Right renal cortex interstitium (tissue), 3 donors: ENCODE measurements at places on chromosomes 2 and 18.

GRCh38 chr2:73838889-73839534, 10.3 kb downstream of the STAMBP start:
- no peak for DNase-seq

- no peak for DNase-seq
Measured at GRCh38 chr18:36211612-36212065, 24.3 kb downstream of the MOCOS start.

GRCh38 chr2:1886405-1886992, 142.2 kb upstream of the PXDN start:
- peak; percentile 25 for DNase-seq

GRCh38 chr2:233114421-233114861, 54.3 kb downstream of the INPP5D start:
- DNase-seq: no peak

DNA sequence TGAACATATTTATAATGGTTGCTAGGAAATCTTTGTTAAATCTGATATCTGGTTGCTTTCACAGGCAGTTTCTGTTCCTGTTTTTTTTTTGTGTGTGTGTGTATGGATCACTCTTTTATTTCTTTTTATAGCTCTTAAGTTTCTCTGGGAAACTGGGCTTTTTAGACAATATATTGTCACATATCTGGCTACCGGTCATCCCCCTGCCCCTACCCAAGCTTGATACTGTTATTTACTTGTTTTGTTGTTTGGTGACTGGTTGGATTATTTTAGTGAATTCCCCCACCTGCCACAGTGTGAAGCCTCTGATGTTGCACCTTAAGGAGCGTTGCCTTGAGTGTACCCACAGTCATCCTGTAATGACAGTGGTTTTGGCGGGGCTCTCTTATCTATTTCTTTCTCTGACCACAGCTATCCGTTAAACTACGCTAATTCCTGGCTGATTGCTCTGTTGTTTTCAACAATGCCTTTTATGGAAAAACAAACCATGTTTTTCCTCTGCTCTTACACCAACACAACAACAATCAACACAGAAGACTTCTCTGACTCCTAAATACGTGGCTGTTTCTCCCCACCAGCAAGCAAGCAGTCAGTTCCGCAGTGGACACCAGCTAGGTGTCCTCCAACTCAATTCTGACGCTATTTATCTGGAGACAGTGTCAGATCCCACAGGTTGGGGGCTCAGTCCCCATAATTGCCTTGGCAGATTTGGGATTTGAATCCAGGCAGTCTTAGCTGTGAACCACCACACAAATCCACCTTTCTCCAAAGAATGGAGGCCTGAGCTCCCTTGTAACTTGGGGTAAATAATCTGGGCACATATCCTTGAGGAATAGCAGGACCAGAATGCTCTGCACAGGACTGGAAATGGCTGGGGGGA, 10.9 kb downstream of the GNLY start:
- no peak for DNase-seq

DNA sequence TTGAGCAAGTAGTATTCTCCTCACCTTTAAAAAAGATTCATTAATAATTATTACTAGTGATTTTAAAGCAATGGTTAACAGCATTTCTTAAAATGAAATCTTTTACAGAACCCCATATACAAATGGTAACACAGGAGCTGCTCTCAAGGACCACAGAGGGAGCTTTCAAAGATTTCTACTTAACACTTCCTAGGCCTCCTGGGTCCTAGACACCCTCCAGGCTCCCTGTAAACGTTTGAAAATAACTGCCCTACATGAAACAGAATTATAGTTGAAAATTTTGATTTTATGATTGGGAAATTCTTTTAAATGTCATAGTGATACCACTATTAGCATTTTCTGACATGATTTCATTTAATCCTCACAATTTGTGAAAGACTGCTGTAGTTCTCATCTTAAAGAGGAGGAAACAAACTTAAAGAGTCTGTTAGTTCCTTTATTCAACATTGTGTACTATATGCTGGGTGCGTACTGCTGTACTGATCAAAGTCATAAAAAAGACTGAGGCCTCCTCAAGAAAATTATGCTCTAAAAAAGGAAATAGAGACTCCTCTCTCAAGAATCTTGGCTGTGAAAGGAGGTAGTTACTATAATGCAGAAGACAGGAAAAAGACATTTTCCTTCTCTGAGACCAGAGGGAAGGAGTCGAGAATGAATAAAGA, 10.6 kb downstream of the CUL3 start:
- DNase-seq: no peak

DNA sequence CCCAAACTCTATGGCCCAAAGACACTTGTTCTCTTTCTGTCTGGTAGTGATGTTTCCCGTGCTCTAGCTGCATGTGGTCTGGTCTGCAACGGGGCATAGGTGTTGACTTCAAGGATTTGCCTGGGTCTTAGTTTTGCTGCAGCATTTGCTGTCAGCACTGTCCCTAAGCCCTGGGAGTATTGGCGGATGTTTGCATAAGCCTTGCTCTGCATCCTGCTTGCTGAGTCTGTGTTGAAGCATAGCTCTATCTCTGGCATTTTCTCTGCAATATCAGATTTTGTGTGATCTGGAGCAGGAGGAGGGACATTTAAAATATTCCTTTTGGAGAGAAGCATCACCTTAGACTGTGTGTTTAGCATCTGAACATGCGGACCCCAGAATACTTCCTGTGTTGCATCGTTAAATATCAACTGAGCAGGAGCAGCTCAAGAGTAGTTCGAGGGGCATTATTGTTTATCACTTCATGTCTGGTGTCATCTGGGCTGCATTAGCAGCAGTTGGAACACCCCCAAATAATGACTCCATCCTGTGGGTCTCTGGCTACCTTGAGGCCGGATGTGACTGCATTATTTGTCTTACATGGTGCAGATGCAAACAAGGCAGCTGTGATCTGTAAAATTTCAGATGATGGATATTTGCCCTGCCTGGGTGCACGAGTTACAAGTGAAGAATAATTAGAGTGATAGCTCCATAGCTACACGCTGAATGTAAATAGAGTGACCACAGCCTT, 231.7 kb downstream of the TRIB2 start:
- DNase-seq: no peak

GRCh38 chr2:111106706-111107105, 14.0 kb upstream of the BCL2L11 start:
- no peak for DNase-seq

DNA sequence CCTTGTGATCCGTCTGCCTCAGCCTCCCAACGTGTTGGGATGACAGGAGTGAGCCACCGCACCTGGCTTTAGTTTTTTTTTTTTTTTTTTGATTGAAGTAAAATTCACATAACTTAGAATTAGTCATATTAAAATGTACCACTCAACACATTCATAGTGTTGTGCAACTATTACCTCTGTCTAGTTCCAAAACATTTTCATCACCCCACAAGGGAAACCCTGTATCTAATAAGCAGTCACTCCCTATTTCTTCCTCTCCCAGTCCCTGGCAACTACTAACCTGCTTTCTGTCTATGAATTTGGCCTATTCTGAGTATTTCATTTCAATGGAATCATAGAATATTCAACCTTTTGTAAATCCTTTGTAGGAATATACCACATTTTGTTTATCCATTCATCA, 123.9 kb upstream of the FAM117B start:
- DNase-seq: no peak

DNA sequence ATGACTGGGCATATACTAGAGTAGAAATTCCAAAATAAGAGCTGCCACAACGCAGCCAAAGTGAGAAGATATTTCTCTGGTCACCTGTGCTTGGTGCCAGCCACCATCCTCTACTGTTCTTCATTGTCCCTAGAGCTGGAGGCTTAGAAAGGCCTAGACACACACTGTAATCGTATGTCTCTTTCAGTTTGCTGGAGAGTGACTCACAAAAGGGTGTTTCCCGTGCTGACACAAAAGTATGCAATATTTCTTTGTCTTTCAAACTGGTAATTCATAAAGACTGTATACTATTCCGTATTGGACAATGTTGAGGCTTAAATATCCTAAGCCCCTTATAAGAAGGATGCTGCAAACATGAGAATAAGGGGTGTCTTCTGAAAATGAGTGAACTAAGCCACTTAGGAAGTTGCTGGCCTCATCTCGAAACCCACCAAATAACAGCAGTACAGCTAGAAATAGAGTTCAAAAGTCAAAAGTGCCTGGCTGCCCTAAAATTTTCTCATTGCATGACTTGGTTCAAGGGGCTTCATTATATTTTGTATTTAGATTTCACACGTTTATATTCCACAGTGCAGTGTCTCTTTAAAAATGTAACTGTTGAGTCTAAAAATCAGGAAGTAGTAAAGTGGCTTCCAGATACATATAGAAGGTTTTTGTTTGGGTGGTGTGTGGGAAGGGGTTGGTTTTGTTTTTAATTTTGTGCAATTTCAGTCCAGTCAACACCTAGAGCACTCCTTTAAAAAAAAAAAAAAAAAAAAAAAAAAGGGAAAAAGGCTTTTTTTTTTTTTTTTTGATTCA, 601.1 kb downstream of the ARHGAP15 start:
- DNase-seq: no peak

GRCh38 chr18:58666176-58666575, 5.1 kb upstream of the MALT1 start:
- no peak for DNase-seq

- no peak for DNase-seq
Measured at GRCh38 chr2:81436256-81436655, 1131.7 kb upstream of the LRRTM1 start.

DNA sequence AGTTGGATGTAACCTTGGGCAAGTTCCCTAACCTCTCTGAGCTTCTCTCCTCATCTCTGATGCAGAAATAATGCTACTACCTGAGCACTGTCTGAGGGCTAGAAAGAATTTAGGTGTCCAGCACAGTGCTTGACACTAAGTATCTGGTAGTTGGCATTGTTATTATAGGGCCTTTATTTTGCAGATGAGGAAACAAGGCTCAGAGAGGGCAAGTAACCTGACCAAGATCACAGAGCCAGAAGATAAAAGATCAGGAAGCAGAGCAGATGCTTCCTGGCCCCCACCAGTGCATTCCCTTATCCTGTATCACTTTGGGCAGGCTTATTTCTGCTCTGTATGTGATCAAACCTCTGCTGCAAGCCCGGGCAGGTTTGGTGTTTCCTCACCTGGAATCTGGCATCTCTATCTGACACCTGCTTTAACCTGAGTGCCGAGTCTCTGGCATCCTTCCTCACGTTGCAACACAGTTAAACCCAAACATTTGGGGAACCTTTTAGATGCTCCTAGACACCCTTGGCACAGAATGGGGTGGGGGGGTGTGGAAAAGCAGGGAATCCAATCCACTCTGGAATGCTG, 69.9 kb downstream of the PLB1 start:
- DNase-seq: no peak

DNA sequence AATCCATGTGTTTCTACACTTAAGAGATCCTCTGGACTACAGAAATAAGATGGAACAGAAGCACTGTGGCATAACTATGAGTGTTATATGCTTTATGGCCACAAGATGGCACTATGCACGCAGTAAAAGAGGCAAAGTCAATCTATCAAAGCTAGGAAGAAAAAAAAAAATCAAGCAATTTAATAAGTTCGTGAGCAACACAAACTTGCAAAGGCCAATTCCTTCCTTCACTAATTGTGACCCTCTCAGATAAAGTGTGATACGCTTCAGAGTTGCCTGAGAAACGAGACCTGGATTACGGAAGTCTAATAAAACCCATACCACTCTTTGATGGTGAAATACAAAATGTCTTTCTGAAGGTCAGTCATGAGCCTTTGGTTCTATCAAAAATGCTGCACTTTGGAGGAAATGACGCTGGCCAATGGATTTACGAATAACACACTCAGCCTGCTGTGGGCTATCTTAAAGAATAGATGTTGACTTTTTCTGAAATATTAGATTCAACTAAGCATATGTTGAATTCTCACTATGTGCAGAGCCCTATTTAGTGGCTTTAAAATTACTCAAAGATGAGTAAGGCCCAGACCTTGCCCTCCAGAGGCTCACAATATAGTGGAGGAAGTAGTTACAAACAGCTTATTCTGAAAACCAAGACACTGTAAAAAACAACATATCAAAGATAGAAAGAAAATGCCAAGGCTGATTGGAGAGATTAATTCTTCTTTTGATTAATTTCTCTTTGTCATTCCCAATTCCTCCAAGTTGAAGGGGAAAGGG, 35.5 kb upstream of the TTR start:
- DNase-seq: peak; percentile 62

GRCh38 chr18:57048351-57048750, 98.5 kb upstream of the BOD1L2 start:
- no peak for DNase-seq

DNA sequence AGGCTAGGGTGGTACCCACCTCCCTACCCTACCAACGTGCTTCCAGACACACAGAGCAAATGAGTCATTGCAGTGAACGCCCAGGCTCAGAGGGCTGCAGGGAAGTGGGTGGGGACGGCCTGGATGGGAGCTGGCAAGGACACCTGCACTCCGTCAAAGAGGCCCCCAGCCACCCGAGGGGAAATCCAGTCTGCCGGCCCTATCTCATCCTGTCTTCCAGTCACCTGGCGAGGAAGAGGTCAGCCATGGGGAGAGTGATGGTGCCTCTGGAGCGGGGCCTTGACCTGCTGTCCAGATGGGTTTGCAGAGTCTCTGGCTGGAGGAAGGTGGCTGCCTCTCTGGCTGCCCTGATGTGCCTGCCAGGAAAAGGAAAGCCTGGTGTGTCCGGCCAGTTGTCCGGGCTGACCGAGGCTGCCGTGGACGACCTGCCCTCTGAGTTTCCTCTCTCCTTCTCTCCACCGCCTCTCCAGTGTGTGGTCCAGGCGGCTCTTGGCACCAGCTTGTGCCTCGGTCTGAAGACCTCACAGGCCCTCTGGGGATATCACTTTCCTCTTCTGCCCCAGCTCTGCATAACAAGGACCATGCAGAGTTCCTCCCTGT, 209.7 kb upstream of the COPS8 start:
- DNase-seq: no peak

GRCh38 chr2:161075701-161076100, 84.5 kb upstream of the TANK start:
- DNase-seq: no peak

DNA sequence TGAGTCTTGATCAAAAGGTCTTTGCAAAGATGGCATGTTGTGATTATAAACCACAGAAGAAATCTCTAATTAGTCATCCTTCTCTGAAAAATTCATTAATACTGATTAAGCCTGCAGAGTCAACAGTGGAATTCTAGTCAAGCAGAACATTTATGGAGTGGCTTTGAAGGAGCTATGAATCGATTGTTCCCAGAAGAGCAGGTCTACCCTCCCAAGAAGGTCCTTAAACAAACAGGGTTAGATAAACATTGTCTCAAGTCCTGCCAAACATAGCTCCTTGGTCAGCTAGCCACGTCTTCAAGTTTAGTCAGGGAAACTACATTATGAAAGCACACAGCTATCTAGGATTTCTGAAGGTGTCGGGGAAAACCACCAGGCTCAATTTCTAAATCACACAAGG, 88.9 kb downstream of the ITGA4 start:
- DNase-seq: no peak

DNA sequence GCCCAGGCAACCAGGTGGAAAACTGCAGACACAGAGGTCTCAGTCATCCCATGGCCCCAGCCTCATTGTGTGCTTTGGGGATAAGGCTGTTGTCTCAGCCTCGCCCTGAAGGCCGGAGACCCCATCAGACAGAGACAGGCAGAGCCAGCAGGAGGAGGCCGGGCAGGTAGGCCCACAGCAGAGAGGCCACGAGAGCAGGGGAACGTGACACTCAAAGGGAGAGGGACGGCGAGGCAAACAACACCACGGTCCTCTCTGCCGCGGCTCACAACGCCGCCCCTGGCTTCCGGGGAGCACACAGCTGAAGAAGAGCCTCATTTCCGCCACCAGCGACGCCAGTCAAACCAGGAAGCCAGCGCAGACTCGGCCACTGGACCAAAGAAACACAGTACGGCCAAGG, 103.3 kb downstream of the ZNF516 start:
- no peak for DNase-seq

- no peak for DNase-seq
Measured at GRCh38 chr18:77098029-77098428, 34.6 kb downstream of the MBP start.

GRCh38 chr2:69693059-69693774, 48.7 kb upstream of the ANXA4 start:
- DNase-seq: no peak
